ENCODE measurements at places on chromosomes 1 and 21.

GRCh38 chr1:152188673-152189591 is 29.9 kb upstream of the RPTN start:
- peak; percentile 87 for DNase-seq

DNA sequence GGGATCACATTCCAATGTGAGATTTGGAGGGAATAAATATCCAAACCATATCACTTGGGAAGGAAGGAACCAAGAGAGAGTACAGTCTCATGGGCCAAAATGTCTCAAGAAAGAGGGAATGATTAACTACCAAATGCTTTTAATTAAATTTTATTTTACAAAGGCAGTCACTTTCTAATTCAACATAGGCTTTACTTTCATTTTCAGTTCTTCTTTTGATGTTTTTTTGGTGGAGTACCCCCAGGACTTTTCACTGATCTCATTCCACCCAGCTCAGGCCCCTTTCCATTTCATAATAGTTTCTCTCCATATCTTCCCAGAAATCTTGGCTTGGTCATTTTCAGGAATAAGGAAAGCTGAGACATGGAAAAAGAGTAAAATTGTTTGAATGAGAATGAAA is 5.1 kb upstream of the SLAMF7 start:
- DNase-seq, result no peak

DNA sequence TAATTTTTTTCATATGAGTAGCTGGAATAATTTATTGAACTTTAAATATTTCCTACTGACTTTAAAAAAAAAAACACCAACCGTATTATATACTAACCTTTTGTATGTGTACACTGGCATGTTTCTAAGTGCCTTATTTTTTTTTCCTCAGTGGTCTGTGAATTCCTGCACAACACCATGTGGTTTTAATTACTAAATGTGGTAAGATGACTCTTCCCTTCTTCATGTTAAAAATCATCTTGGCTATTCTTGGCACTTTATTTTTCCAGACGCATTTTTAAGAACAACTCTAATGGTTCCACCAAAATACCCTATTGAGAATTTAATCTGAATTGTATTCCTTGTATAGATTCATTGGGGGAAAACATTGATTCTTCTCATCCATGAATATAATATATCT is 28.4 kb downstream of the PPP2R5A start:
- DNase-seq, result no peak

GRCh38 chr1:31765516-31765915 is 1.4 kb upstream of the ADGRB2 start:
- DNase-seq, result no peak

GRCh38 chr21:42521384-42521783 is 7.7 kb downstream of the SLC37A1 start:
- no peak for DNase-seq

- DNase-seq, result no peak
Observed at GRCh38 chr1:79657951-79658658, 651.6 kb upstream of the ADGRL4 start.

- DNase-seq, result peak; percentile 87
Observed at GRCh38 chr1:165235155-165235776, 121.2 kb downstream of the LMX1A start.

GRCh38 chr1:203117611-203118575 is 9.6 kb upstream of the ADORA1 start:
- DNase-seq, result peak; percentile 86

GRCh38 chr1:187092104-187092503 is 263.4 kb downstream of the PLA2G4A start:
- DNase-seq, result no peak

- DNase-seq, result no peak
Observed at GRCh38 chr1:207205614-207206061, 101.6 kb downstream of the C4BPA start.

DNA sequence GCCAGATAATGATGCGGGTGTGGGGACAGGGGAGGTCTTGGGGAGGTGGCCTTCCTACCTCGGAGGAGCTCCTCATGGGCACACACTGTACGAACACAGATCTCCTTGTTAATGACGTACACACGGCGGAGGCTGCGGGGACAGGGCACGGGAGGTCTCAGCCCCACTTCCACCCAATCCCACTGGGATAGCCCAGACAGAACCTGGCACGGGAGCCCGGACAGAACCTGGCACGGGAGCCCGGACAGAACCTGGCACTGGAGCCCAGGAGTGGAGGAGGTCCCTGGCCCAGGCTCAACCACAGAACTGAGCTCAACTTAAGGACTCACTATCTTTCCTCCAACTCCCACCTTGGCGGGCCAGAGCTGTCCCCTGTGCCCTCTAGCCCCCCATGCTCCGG is 5.2 kb downstream of the MFAP2 start:
- no peak for DNase-seq

DNA sequence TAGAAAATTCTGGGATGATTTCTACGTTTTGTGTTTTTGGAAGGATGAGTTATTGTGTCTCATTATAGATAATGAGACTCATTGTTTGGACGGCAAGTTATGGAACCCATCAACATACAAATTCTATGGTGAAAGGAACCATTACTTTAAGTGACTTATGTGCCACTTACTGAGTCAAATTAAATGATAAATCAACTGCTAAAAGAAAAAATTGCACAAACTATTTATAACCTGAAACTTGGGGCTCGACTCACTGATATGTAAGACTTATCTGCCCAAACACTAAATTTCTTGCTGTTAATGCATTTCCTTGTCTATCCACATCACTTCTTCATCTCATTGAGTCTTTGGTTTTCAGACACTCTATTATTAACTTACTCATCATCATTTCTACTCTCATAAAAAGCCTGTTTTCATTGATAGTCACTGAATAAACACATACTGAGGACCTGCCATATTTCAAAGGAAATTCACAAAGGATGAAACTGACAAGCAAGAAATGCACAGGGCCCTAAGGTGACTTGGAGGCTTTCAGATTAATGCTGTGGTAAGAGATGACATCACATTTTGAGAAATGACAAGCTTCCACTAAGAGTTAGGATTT is 872.7 kb upstream of the ADAMTS5 start:
- no peak for DNase-seq

GRCh38 chr1:4653328-4653660 is 1.1 kb upstream of the AJAP1 start:
- DNase-seq, result no peak

- DNase-seq, result no peak
Observed at GRCh38 chr21:25501996-25502665, 105.2 kb downstream of the MRPL39 start.

- peak; percentile 40 for DNase-seq
Observed at GRCh38 chr1:205811660-205812059, 1.3 kb downstream of the SLC41A1 start.

GRCh38 chr1:31387612-31388011 is 14.7 kb upstream of the FABP3 start:
- no peak for DNase-seq

- no peak for DNase-seq
Observed at GRCh38 chr1:40478276-40478675, 1.2 kb downstream of the ZFP69 start.

GRCh38 chr1:96313216-96313615 is 408.4 kb upstream of the PTBP2 start:
- no peak for DNase-seq

DNA sequence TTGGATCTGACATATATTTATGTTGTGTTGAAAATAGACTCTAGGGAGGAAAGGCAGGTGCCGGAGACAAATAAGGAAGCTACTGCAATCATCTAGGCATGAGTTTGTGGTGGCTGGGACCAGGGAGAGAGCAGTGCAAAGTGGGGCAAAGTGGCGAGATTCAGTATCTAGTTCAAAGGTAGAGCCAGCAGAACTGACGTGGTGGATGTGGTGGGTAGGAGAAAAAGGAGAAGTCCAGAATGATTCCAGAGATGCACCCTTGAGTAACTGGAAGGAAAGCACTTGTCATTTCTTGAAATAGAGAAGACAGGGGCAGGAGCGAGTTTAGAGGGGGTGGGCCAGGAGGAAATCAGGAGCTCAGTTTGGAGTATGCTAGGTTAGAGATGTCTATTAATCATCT is 275.2 kb downstream of the KAZN start:
- DNase-seq, result no peak

GRCh38 chr1:203663821-203664220 is 37.2 kb downstream of the ATP2B4 start:
- DNase-seq, result no peak

- no peak for DNase-seq
Observed at GRCh38 chr21:14119038-14119437, 91.7 kb downstream of the LIPI start.

- no peak for DNase-seq
Observed at GRCh38 chr1:54153535-54154439, 987 bp upstream of the CDCP2 start.

- DNase-seq, result no peak
Observed at GRCh38 chr1:119160866-119161265, 20.4 kb upstream of the WARS2 start.

GRCh38 chr1:221097479-221098281 is 218.4 kb downstream of the HLX start:
- no peak for DNase-seq

DNA sequence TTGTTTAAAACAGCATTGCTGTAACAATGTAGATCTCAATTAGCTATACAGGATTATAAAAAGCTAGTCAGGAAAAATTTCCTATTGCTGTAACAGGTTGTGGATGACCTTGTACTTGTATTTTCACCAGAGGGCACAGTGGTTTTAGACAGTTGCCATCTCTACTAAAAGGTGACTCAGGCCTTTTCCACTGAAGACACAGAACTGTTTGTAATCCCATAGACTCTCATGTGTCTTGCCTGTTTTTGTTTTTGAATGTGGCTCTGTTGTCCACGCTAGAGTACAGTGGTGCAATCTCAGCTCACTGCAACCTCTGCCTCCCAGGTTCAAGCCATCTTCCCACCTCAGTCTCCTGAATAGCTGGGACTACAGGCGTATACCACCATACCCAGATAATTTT is 5.9 kb downstream of the MTFR1L start:
- DNase-seq, result no peak

- no peak for DNase-seq
Observed at GRCh38 chr1:57411262-57411661, 12.6 kb downstream of the DAB1 start.

- no peak for DNase-seq
Observed at GRCh38 chr1:183764981-183765380, 39.9 kb upstream of the RGL1 start.

- no peak for DNase-seq
Observed at GRCh38 chr1:151846686-151847237, 6.8 kb downstream of the THEM5 start.

- no peak for DNase-seq
Observed at GRCh38 chr1:58575551-58576324, 1.3 kb downstream of the TACSTD2 start.

DNA sequence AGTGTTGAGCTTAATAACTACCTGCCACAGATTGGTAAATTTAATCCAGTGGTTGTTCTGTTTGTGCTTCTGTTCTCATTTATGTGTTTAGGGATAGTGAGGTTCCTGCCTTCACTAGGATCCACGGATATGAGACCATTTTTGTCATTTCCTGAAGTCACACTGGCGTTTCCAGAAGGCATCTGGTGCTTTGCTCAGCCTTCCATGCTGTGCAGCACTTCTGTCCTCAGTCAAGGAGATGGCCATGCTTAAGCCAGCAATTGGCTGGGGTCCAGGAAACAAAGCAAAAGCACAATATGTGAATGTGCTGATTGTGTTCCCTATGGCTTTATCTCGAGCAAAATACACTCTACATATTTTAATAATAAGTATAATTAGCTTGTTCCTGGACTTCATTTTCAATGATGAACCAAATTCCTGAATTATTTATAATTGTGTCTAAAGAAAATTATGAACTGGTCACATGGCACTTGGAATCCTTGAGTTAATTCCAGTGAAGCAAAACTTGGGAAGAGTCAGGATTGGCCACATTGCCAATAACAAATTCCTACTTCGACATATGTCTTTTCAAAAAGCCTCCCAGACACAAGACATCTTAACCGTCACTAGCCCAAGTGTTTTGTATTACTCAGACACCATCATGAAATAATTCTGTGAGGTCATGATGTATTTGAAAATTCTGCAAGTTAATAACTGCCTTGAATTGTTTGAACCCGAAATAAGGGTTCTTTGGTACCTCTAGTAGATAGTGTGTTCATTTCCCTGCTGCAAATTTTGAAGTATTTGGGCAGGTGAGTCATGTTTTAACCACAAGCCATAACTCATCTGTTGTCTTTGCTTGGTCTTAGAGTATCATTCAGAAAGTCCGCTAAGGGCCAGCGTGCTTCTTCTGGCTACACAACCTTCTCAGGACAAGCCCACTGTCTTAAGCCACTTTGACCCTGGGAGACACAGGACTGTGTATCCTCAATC is 412.4 kb downstream of the DISC1 start:
- no peak for DNase-seq

DNA sequence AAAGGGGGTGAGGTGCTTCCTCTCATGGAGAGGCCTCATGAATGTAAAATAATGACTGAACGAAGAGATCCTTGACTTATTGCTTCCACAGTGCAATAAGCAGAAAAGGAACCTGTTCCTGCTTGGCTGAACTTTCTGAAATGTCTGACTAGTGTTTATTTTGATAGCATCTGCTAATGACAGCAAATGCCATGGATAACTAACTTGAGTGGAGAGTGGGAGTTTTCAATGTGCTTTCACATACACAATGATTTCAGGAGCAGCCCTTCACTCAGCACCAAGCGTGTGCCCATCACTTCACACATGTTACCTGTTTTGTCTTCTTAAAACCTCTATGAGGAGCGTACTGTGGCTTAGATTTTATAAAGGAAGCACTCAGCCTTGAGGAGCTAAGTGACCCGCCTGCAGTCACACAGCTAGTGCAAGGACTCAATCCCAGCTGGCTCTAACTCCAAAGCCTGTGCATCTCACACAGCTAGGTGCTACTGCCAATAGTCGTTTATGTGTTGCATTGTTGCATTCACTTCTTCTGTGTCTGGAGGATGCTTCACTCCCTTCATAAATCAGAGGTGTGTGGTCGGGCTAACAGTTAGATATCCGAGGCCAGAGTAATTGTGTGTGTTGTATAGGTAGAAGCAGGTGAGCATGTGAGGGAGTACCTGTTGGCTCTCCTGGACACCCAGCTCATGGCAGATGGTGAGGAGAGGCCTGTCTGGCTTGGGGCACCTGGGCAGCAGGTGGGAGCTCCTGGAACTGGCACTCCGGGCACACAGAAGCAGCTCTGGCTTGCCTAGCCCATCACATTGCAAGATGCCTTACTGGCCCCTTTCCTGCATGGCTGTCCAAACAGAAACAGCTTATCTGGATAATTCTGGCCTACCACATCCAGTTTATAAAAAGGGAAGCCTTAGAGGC is 12.8 kb downstream of the CASQ2 start:
- DNase-seq, result no peak

- peak; percentile 71 for DNase-seq
Observed at GRCh38 chr1:90313778-90314177, 318.9 kb downstream of the ZNF326 start.

DNA sequence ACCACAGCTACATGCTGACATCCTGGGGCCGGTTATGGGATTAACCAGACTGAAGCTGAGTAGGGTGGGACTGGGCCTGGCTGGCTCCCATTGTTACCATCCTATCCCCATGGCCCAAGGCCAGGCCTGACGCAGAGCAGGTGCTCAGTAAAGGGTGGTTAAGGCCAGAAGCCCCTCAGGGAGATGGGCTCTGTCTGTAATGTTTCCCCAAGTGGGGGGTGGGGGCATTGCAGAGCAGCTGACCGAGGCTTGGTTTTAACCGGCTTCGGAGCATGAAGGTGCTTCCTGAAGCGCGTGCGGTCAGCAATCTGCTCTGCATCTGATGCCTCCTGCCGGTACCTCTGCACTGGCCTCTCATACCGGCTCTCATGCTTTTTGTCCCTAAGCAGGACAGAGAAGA is 83.4 kb upstream of the ACTL8 start:
- peak; percentile 82 for DNase-seq

All from retina (tissue), 1 donor.